ENCODE measurements at places on chromosomes 5 and 9.
A peak's percentile ranks its signal among the peaks of the same experiment; 100 is the strongest.

DNA sequence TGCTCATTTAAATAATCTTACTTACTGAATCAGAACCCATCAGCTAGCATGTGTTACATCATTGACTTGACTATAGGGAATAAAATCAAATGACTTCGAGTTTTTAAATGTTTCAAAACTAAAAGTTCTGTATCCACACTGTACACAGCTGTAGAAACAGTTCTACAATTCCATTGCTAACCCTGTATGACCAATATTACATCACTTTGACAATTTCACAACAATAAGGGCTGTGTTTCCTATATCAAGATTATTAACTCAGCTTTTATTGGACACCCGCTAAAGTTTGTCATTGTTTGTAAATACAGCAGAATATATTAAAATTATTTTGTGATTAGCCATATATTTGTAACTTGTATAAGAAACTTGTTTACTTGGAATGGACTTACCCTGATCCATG, 540.8 kb downstream of the PRELID2 start:
- DNase-seq = no peak

GRCh38 chr5:106574820-106575219, 1095.9 kb downstream of the EFNA5 start:
- no peak for DNase-seq

- no peak for DNase-seq
These were observed 118.6 kb downstream of the RGS3 start for GRCh38 chr9:113581865-113582697.

- DNase-seq = no peak
These were observed 223.1 kb upstream of the NFIL3 start for GRCh38 chr9:91646702-91647101.

GRCh38 chr9:138099803-138100598, 222.4 kb downstream of the CACNA1B start:
- DNase-seq = no peak

- DNase-seq = no peak
These were observed 23.9 kb upstream of the SMAD5 start for GRCh38 chr5:136108766-136109165.

DNA sequence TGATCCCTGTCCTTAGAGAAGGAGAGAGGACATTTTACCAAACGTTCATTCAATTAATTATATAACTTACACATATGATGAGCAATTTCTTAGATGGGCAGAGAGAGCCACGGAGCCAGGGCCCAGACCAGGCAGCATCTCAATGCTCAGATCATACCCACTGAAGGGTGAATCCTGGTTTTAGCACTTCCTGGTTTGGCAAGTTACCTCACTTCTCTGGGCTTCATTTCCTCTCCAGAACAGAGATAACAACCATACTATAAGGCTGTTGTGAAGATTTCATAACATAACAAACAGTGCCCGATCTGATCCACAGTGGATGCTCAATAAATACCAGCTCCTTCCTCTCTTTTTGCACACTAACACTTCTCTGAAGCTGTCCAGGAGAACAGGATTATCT, 271.1 kb downstream of the DENND1A start:
- no peak for DNase-seq

- DNase-seq = no peak
These were observed 7.8 kb downstream of the ATP10B start for GRCh38 chr5:160844177-160844576.

DNA sequence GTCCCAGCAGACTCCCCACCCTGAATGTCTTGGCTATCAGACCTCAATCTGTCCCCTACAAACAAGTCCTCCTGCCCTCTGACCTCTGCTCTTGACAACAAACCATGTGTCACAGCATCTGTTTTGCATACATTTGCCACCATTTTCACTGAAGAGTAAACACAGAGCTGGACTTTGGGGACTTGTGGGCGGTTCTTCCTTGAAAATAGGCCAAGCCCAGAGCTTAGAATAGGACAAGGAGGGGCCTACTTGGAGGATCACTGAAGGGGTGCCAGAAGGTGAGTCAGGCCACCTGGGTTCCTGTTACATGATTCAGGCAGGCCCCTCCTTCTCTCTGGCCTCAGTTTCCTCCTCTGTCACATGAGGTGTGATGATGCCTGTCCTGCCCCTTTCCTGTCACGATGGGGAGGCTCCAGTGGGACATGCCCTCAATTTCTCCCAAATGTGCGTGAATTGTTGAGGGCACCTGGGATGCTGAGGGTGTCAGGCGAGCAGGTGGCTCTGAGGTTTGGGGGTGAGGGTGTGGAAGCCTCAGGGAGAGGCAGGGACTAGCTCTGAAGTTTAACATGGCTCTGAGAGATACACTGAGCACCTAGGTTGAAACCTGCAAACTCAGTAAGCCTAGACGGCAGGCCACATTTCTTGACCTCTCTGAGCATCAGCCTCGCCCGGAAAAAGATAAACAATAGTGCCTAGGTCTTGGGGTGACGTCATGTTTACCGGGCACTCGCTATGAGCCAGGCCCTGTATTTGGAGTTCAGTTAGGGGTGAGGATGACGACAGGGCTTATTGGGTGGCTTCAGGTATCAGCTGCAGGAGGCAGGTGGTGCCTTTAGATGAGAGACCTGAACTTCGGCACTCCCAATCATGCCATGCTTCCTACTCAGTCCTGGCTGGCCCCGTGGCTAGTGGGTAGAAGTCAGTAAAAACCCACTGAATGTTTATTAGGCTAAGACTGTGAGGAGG, 107.6 kb upstream of the PITX1 start:
- no peak for DNase-seq

GRCh38 chr5:72441862-72442540, 65.2 kb downstream of the ZNF366 start:
- DNase-seq = no peak

GRCh38 chr9:130316430-130316829, 50.9 kb downstream of the HMCN2 start:
- no peak for DNase-seq

- DNase-seq = no peak
These were observed 36.6 kb upstream of the FBXL7 start for GRCh38 chr5:15463231-15463980.

GRCh38 chr9:21506626-21507482, 24.7 kb upstream of the IFNE start:
- DNase-seq = no peak

GRCh38 chr5:109769597-109770291, 80.0 kb downstream of the MAN2A1 start:
- no peak for DNase-seq

- no peak for DNase-seq
These were observed 478.1 kb upstream of the NMUR2 start for GRCh38 chr5:152883066-152883775.

DNA sequence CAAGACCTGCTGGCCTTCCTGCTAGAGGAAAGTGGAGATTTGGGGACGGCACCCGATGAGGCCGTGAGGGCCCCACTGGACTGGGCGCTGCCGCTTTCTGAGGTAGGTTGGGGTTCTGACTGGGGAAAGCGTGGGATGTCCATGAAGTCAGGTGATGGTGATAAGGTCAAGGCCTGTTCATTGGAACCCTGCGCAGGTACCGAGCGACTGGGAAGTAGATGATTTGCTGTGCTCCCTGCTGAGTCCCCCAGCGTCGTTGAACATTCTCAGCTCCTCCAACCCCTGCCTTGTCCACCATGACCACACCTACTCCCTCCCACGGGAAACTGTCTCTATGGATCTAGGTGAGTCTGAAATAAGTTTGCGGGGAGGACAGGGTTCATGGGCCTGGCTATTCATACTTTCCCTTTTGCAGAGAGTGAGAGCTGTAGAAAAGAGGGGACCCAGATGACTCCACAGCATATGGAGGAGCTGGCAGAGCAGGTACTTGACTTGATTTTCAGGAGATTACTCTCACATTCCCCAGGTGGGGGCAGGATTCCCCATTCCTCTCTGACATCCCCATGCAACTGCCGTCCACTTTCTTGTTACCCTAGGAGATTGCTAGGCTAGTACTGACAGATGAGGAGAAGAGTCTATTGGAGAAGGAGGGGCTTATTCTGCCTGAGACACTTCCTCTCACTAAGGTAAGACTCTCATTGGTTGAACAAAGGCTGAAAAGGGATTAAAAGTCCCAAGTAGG, 505 bp downstream of the CREB3 start:
- DNase-seq = peak; percentile 58

DNA sequence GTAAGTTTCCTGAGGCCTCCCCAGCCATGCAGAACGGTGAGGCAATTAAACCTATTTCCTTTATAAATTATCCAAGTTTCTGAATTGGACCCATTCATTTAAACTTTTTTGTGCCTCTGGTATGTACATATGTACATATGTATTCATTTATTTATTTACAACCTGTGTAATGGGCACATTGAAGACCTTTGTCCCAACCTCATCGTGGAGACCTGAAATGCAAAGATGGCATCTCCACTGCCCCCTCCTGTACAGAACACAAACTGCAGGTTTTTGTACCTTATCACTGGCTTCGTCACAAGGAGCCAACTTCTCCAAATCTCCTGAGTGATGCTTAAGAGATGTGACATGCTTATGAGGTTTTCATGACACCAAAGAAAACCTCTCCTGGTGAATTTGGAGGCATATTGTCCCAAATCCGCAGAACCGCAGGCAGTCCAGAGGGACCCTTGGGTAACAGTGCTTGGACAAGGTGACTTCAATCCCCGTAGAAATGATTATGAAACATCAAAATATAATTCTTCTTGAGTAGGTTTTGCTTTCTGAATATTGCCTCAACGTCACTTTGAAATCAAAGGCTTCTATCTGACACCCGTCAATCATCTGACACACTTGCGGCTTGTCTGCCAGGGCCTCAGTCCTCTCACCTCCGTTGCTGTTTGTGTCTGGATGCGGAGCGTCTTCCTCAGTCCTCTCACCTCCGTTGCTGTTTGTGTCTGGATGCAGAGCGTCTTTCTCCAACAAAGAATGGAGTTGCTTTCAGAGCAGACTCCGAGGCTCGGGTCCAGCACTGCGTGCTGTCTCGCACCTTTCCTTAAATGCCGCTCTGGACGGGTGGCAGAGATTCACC, 135.0 kb upstream of the IRX4 start:
- DNase-seq = no peak

- no peak for DNase-seq
These were observed 122.5 kb upstream of the ZNF618 start for GRCh38 chr9:113753398-113754119.

DNA sequence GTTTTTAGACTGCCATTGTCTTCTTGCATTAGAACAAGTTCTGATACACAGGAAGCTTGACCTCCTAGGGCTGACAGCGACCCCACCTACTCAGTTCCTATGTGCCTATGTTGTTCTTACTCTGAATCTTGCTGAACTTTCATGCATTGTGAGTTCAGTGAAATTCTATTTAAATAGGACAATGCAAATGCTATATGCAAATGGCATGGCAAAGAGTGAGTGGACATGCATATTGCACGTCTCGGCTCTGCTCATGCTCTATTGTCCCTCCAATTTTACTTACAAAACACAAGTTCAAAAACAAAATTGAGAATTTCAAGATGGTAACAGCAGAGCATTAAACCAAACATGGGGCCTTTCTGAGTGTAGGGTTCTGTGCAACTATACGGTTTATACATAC, 5.3 kb upstream of the DCP2 start:
- DNase-seq = no peak

GRCh38 chr5:181042036-181042713, 2.1 kb downstream of the BTNL9 start:
- DNase-seq = no peak

- no peak for DNase-seq
These were observed 79.2 kb downstream of the SEMA5A start for GRCh38 chr5:9466697-9467096.

DNA sequence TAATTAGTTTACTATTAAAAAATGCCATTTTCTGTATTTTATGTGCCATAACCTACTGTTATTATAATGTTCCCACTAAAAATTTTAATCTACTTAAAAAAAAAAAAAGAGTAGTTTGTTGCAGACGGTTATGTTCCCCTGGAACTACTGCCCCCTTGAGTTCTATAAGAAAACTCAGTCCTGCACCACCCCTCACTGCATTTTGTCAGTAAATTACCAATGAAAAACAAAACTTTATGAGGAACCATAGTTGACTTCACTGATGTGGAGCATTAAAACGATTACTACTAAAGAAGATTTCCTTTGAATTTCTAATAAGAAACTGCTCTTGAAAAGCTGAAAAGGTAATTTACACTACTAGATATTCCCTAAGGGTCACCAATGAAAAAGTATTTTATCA, 288.7 kb downstream of the FBXL17 start:
- DNase-seq = no peak

DNA sequence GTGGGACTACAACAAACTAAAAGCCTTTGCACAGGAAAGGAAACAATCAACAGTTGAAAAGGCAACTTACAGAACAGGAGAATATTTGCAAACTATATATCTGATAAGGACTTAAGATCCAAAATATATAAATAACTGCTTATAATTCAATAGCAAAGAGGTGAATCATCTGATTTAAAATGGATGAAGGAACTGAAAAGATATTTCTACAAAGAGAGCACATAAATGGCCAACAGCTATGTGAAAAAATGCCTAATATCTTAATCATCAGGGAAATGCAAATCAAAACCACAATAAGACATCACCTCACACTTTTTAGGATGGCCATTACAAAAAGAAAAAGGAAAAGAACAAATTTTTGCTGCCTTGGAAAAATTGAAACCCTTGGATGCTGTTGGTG, 100.4 kb downstream of the LURAP1L start:
- DNase-seq = no peak

DNA sequence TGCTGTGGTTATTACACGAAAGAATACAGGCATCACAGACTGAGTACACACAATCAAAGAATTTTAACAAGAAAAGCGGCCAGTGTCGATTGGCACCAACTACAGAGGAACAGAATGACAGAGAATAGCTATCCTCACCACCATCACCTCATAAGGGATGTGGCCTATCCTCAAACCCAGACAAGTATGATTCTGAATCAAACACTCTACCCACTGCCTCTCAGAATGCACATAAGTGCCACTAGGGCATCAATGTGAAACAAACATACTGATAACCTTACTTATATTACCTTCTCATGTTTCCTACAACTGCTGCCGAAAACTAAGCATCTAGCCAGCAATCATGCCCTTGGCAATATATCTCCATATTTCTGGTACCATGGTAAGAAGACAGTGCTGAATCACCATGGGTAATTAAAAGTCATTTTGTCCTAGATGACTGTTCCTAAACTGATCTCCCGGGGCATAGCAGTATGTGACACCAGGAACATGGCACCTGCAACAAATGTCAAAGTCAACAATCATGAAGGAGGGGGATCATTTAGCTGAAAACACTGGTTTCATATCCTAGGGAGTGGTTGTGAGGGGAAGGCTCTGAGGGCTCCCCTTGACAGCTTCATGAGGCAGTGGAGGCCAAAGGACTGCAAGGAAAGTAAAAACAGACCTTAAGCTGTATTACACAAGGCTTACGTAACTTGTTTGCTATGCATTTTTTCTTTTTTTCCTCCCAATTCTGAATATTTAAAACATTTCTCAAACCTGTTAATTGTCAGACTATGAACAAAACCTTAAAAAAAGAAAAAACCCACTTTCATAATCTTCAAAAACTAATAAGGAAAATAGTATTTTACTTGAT, 88.3 kb downstream of the LHFPL2 start:
- no peak for DNase-seq

- no peak for DNase-seq
These were observed 55.4 kb downstream of the BNC2 start for GRCh38 chr9:16815079-16815478.

GRCh38 chr5:78888580-78889368, 96.3 kb downstream of the ARSB start:
- DNase-seq = no peak

Measured in NCI-H1092 treated with DMSO at 0.1 percent for 48 hours (cell line).